Common myeloid progenitor, CD34-positive (primary cell): ENCODE measurements at places on chromosomes 5 and 9.

GRCh38 chr5:545641-546375 is 21.6 kb upstream of the SLC9A3 start:
- DNase-seq: no peak
- H3K4me3 ChIP-seq: no peak overlapping the region
- H3K27me3 ChIP-seq: peaks cover 10% of the 10 kb centered on the region

DNA sequence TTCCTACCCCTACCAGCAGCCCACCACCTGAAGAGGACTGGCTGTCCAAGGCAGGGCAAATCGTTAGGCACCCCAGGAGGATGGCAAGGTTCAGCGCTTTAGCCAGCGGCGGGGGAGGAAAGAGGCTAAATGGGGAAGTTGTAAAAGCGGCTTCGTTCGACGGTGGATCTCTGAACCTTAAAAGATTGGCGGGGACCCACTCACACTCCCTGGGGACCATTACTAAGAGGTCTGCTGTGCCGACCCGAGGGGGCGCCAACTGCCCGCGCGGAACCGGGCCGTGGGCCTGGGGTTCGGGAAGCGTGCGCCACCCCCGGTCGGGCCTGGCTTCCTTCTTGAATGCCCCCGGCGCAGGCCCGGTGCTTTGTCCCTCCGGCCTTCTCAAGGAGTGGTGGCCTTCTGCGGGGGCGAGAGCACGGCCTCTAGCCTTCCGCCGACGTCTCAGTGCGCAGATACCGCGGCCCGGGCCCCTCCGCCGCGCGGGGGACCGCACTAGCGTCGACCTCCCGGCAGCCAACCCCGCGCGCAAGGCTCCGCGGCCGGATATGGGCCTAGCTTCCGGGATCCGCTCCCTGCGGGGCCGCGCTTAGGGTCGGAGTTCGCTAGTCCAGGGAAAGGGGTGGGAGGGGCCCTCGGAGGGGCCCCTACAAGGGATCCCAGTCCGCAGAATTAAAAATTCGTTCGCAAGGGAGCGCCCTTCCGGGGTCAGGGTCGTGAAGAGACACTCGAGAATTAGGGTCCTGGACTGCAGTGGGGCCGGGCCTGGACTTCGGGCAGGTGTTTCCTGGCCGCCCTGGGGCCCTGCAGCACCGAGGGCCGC is 10.5 kb downstream of the NR2F1-AS1 start:
- DNase-seq: peak; percentile 73
- H3K27ac ChIP-seq: no peak overlapping the region
- peaks cover 28% of the 10 kb centered on the region for H3K4me1 ChIP-seq

DNA sequence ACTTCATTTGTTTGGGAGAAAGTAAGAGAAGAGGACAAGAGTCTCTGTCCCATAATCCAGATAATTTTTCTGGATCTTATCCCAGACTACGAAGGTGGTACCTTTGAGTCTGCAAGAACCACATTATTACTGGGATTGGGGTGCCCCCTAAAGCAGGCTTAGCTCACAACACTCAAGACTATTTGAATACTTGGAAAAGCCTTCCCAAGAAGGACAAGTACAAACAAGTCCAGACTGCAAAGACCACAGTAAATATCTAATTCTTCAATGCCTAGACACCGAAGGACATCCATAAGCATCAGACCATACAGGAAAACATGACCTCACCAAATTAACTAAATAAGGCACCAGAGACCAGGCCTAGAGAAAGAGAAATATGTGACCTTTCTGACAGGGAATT is 40.2 kb upstream of the TMED7 start:
- no peak overlapping the region for H3K4me3 ChIP-seq
- DNase-seq: no peak
- no peak overlapping the region for H3K27ac ChIP-seq
- no peaks in the 10 kb centered on the region for H3K27me3 ChIP-seq
- no peaks in the 10 kb centered on the region for H3K36me3 ChIP-seq

DNA sequence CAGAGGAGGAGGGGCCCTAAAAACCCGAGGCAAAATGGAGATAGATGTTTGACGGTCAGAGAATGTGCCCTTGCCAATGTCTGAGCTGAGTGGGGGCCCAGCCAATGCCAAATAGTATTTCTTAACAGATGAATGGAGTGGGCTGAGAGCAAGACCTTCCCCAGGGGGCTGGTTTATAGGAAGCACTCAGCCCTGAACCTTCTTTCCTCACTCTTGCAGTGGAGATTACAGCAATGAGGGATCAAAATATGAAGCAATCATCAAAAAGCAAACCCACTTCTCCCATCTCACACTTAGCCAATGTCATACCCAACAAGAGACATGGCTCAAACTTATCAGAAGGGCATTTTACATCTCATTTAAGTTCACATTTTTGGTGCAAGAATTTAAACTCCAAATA is 350.3 kb downstream of the GADD45G start:
- no peaks in the 10 kb centered on the region for H3K4me1 ChIP-seq
- H3K27ac ChIP-seq: no peak overlapping the region
- H3K4me3 ChIP-seq: no peak overlapping the region
- DNase-seq: no peak

GRCh38 chr9:129145316-129145715 is 32.7 kb downstream of the IER5L start:
- no peak overlapping the region for H3K4me3 ChIP-seq
- peaks cover 49% of the 10 kb centered on the region for H3K4me1 ChIP-seq
- no peak overlapping the region for H3K27ac ChIP-seq
- no peak for DNase-seq
- H3K36me3 ChIP-seq: no peaks in the 10 kb centered on the region

GRCh38 chr5:13866792-13867191 is 77.7 kb downstream of the DNAH5 start:
- no peak overlapping the region for H3K4me3 ChIP-seq
- no peak overlapping the region for H3K27ac ChIP-seq
- H3K36me3 ChIP-seq: no peaks in the 10 kb centered on the region

DNA sequence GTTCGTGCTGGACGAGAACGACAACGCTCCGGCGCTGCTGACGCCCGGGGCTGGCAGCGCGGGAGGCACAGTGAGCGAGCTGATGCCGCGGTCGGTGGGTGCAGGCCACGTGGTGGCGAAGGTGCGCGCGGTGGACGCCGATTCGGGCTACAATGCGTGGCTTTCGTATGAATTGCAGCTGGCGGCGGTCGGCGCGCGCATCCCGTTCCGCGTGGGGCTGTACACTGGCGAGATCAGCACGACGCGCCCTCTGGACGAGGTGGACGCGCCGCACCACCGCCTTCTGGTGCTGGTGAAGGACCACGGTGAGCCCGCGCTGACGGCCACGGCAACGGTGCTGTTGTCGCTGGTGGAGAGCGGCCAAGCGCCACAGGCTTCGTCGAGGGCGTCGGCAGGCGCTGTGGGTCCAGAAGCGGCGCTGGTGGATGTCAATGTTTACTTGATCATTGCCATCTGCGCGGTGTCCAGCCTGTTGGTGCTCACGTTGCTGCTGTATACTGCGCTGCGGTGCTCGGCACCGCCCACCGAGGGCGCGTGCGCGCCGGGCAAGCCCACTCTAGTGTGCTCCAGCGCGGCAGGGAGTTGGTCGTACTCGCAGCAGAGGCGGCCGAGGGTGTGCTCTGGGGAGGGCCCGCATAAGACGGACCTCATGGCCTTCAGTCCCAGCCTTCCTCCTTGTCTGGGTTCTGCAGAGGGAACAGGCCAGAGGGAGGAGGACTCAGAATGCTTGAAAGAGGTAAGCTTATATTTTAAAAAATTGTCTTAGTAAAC is 2.2 kb downstream of the PCDHA13 start:
- peaks cover 3% of the 10 kb centered on the region for H3K27me3 ChIP-seq
- no peak overlapping the region for H3K27ac ChIP-seq
- H3K4me1 ChIP-seq: no peaks in the 10 kb centered on the region
- H3K36me3 ChIP-seq: no peaks in the 10 kb centered on the region
- no peak for DNase-seq
- H3K4me3 ChIP-seq: no peak overlapping the region

- H3K4me3 ChIP-seq: no peak overlapping the region
- no peak overlapping the region for H3K27ac ChIP-seq
- H3K36me3 ChIP-seq: no peaks in the 10 kb centered on the region
- no peaks in the 10 kb centered on the region for H3K27me3 ChIP-seq
- H3K4me1 ChIP-seq: peaks cover under 1% of the 10 kb centered on the region
Observed at GRCh38 chr9:98894171-98894570, 49.5 kb upstream of the COL15A1 start.

DNA sequence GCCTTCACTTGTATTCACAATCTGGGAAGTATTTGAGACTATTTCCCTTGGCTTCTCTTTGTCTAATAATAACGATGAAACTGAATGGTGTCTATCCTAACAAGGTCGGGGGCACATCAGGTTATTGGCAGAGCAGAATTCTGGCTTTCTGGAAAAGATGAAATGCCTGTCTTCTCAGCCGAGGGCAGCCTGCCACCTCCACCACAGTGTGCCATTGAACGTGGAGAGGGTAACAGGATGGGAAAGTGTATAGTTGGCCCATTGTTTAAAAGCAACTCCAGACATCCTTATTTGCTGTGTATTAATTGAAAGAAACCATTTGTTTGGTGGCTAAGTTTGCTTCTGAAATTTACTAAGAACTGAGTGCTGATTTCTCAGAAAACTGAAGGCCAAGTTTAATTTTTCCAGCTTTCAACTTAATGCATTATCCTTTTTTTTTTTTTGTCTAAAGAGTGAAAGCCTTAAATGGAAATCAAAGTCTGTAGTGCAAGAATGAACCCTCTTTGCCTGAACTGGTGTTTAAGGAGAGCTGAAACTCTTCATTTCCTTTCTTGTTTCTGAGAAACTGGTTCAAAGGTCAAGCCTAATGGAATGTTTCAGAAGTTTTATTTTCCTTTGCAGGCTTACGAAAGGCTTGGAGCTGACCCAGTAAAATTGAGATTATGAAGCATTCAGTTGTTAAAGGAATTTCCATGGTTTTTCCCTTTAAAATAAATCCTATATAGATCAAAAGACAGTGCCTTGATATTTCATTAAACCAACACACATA is 563.7 kb upstream of the DAP start:
- no peak overlapping the region for H3K4me3 ChIP-seq
- H3K4me1 ChIP-seq: no peaks in the 10 kb centered on the region
- H3K36me3 ChIP-seq: no peaks in the 10 kb centered on the region
- DNase-seq: no peak

GRCh38 chr5:169647566-169647965 is 10.5 kb downstream of the DOCK2 start:
- peak overlapping the region; percentile 46 for H3K27ac ChIP-seq
- peak; percentile 52 for DNase-seq
- peaks cover 31% of the 10 kb centered on the region for H3K36me3 ChIP-seq
- no peaks in the 10 kb centered on the region for H3K27me3 ChIP-seq
- peaks cover 18% of the 10 kb centered on the region for H3K4me1 ChIP-seq

- H3K27ac ChIP-seq: no peak overlapping the region
- no peaks in the 10 kb centered on the region for H3K36me3 ChIP-seq
- no peaks in the 10 kb centered on the region for H3K4me1 ChIP-seq
- no peak overlapping the region for H3K4me3 ChIP-seq
- no peaks in the 10 kb centered on the region for H3K27me3 ChIP-seq
Observed at GRCh38 chr5:123209502-123210027, 120.5 kb downstream of the PRDM6 start.

DNA sequence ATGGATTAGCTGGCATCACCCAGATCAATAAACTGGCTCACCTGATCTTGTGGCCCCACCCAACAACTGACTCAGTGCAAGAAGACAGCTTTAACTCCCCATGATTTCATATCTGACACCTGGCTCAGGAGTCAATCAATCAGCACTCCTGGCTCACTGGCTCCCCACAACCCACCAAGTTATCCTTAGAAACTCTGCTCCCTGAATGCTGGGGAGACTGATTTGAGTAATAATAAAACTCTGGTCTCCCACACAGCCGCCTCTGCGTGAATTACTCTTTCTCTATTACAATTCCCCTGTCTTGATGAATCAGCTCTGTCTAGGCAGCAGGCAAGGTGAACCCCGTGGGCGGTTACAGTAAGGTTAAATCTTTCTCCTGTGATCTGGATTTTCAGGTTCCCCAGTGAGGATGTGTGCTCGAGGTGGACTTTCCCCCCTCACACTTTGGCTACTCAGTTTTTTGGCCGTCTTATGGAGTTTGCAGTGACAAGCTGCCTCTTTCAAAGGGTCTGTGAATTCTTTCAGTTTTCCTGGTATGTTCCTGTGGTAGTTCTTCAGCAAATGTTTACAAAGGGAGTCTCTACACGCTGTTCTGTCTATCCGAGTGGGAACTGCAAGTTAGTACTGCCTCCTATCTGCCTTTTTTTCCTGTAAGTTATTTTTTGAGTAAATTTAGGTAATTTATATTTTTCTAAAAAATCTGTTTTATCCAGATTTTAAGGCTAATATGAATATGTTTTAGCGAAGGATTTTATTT is 500.2 kb upstream of the NUDT12 start:
- H3K4me3 ChIP-seq: no peak overlapping the region
- no peaks in the 10 kb centered on the region for H3K4me1 ChIP-seq
- no peaks in the 10 kb centered on the region for H3K27me3 ChIP-seq
- no peak overlapping the region for H3K27ac ChIP-seq
- H3K36me3 ChIP-seq: no peaks in the 10 kb centered on the region
- no peak for DNase-seq

- H3K27me3 ChIP-seq: no peaks in the 10 kb centered on the region
- H3K36me3 ChIP-seq: peaks cover 48% of the 10 kb centered on the region
- H3K27ac ChIP-seq: no peak overlapping the region
- DNase-seq: no peak
Observed at GRCh38 chr9:401223-401622, 186.6 kb downstream of the DOCK8 start.

DNA sequence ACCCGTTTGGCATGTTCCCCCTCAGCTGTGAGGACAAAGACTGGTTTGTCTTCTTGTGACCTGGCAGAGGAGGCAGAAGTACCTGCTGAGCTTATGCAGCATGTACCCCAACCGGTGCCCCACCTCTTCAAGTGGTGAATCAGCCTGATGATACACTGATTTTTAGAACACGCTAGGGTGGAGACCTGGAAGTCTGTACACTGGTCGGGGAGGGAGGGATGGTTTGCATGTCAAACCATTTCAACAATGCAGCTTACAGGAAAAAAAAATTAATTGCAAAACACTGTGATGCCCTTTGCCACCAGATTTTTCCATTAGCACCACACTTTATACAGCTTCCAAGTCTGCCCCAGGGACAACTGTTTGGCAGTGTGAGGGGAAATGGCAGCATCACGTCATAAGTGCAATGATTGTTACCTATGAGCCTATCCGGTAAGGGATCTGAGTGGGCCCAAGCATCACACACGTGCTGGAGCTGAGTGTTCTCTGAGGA is 155.1 kb upstream of the DMRT1 start:
- H3K36me3 ChIP-seq: no peaks in the 10 kb centered on the region
- H3K4me3 ChIP-seq: no peak overlapping the region
- H3K4me1 ChIP-seq: no peaks in the 10 kb centered on the region

GRCh38 chr5:97088774-97089148 is 53.6 kb downstream of the LIX1 start:
- no peak overlapping the region for H3K27ac ChIP-seq
- no peaks in the 10 kb centered on the region for H3K36me3 ChIP-seq
- H3K4me1 ChIP-seq: no peaks in the 10 kb centered on the region
- no peak for DNase-seq
- H3K4me3 ChIP-seq: no peak overlapping the region

DNA sequence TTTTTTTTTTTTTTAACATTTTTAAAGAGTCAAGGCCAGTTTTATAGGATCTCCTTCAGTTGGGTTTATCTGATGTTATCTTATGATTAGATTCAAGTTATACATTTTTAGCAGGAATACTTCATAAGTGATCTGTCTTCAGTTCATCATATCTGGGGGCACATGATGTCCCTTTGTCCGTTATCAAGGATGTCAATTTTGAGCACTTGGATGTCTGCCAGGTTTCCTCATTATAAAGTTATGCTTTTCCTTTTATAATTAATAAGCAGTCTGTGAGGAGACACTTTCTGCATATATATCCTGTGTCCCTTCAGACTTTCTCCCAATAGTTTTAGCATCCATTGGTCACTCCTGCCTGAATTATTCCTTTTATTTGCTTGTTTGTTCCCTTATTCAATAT is 11.8 kb downstream of the HDHD3 start:
- H3K27ac ChIP-seq: no peak overlapping the region
- no peak overlapping the region for H3K4me3 ChIP-seq
- no peaks in the 10 kb centered on the region for H3K4me1 ChIP-seq
- H3K36me3 ChIP-seq: peaks cover 25% of the 10 kb centered on the region
- no peak for DNase-seq
